ENCODE measurements at places on chromosomes 5 and 9.
A peak's percentile ranks its signal among the peaks of the same experiment; 100 is the strongest.

- no peak for DNase-seq
Observed at GRCh38 chr5:138467711-138468132, 2.4 kb downstream of the EGR1 start.

DNA sequence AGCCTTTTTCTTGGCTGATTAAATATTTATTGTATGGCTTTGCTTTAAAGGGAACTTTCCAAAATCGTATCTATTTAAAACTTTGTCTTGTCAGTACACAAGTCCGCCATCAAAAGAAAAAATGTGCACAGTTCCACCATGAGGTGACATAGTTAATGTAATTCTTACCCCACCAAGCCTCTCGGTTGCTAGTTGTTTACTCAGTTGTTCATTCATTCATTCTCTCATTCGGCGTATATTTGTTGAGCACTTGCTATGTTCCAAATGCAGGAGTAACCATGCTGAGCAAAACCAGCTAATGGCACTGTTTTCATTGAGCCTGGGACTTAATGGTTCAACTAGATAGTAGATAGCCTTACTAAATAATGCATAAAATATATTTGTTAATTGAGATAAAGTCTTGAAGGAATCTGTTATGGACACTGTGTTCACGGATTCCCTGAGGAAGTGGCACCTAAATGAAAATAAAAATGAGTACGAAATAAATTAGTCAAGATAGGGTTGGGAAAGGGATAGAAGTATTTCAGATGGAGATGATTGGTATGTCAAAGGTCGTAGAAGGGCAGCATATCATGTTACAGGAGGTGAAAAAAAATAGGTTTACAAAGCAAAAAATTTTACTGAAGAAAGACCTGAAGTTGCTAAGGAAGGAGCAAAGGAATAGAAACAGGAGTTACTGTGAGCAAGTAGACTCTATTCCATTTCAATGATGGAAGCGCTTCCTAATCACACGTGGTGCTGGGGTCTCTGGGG is 1.5 kb downstream of the DCAF10 start:
- DNase-seq = no peak

DNA sequence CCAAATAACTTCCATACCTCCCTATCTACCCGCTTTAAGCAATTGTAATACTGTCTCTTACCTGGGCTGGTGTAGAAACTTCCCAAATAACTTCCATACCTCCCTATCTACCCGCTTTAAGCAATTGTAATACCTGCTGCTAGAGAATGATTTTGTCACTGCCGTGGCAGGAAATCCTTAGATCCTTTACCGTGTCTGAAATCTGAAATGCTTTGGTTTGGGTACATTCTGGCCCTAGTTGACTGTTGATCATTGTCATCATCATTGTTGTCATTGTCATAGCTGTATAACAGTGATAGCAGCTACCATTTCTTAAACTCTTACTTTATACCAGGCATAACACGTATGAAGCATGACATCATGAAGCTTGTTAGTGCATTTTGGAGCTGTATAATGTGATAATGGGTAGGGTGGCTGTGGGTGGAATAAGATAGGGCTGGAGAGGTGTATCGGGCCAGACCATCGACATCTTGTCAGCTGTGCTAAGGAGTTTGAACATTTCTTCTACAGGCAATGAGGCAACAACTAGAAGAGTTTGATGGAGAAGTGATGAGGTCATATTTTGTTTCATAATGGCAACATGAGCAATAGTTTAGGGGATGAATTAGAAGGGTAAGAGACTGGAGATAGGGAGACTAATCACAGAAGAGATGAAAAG is 15.7 kb downstream of the PIP5K1B start:
- DNase-seq = no peak

DNA sequence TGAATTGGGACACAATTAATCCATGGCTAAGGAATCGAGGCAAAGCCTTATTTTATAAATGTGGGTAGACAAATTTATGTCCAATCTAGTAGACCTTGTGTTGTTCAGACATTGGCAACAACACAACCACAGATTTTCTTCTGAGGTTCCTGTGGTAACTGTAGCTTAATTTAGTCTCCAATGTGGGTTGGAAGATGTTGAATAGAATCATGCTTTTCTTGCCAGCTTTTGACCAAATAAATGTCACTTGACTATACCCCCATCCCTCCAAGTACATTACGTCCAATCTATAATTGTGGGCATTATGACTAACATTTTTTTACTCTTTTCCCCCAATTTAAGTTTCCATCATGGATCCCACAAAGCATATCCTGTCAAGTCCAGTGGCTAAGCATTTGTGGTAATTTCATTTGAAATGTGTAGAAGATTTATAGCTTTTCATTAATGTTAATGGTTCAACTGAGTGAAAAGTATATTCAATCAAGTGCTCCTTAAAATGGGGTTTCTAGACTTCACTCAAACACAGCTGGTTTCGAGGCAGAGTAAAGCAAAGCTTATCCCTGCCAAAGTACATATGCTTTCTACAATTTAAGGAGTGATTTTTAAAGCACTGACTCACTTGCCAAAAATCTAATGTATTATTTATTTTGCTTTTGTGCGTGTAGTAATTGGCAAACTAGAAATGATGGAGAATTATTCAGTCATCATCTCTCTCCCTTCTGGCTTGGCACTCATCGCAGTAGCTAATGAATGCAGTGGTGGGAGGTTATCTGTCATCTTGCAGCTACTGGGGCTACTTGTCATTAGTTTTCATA is 141.8 kb downstream of the FAM174A start:
- DNase-seq = peak; percentile 59

GRCh38 chr9:134489621-134490408 is 151.8 kb upstream of the COL5A1 start:
- DNase-seq = no peak

GRCh38 chr5:103444333-103445038 is 118.1 kb downstream of the NUDT12 start:
- DNase-seq = peak; percentile 4

DNA sequence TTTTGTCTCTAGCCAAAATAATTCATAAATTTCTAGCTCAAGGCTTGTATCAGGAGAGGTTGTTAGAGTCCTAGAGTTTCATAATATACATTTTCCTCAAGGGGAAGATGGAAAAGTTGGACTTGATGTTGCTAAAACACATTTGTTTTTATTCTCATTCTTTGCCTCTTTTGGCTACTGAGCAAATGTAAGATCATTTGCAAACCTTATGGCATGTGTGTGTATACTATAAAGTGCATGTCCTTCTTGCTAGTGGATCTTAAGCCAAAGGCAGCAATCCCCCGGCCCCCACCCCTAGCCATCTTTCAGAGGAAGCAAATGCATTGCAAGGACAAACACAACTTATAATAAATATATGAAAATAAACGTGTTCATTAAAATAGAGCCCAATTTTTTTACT is 43.0 kb downstream of the ADAMTSL1 start:
- DNase-seq = no peak

DNA sequence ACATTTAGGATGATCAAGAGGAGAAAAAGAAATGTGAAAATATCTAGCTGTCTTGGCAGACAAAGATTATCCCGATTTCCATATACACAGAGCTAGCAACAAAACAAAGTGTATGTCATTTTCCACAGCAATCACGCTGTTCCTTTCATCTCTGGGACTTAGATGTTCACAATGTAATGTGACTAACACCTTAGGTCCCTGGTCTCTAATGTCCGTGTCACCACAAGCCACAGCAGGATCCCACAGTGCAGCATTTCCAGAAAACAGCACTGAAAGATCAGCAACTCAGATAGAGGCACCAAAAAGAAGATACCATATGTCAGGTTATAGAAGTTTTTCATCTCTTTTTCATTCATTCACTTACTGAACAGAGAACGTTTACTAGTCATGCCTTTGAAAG is 118.0 kb upstream of the TNPO1 start:
- no peak for DNase-seq

GRCh38 chr5:177368869-177369644 is 11.3 kb downstream of the RGS14 start:
- DNase-seq = peak; percentile 15

DNA sequence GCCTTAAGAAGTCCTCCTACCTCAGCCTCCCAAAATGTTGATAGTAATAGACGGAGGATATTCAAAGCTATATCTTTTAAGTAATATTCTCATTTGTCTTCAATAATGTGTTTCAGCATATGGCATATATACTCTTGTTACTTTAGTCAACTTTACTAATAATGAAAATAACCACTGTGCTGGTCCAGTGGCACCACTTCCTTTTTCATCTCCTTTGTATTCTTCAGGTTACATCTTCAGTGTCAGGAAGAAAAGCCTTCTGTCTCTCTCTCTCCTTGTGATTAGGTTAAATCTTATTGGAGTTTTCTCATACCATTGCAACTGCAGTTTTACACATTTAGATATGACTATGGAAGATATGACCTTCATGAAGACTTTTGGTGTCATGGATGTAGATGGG is 31.3 kb downstream of the PARP8 start:
- no peak for DNase-seq

GRCh38 chr5:83871533-83872395 is 151.1 kb upstream of the HAPLN1 start:
- DNase-seq = no peak

- no peak for DNase-seq
Observed at GRCh38 chr5:54580997-54581811, 63.6 kb downstream of the SNX18 start.

- no peak for DNase-seq
Observed at GRCh38 chr5:91180506-91180905, 202.6 kb downstream of the ARRDC3 start.

DNA sequence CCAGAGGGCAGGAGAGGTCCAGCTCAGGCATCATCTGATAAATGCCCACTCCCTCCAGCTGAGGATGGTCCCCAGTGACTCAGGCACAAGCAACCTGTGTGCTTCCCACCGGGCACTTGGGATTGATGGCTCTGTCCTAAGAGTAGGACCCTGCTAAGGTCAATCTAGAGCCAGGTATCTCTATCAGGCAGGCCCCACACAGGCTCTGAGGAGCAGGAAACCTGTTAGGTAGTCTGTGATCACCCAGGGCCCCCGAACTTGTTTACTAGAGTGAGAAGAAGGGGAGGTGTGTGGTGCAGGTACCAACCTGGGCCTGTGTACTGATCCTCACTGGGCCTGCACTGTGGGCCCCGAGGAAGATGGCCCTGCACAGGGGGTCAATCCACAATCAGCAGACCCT is 119.6 kb upstream of the FSTL4 start:
- no peak for DNase-seq

- DNase-seq = no peak
Observed at GRCh38 chr5:80985600-80986228, 25.6 kb downstream of the RASGRF2 start.

DNA sequence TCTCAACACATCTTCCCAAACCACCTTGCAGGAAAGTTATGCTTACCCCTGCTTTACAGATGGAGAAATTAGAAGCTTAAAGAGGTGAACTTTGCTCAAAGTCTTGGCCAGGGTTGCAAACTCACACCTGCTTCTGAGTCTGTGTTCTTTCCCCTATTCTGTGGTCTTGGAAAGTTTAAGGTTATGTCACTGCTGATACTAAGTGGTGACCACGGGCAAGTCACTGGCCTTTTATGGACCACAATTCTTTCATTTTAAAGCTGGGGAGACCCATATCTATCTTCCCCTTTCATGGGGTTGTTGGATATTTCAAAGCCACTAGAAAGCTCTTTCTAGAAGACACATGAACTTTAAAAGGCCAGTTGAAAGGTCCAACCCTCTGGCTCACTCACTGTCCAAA is 95.4 kb upstream of the KLF4 start:
- DNase-seq = peak; percentile 9

DNA sequence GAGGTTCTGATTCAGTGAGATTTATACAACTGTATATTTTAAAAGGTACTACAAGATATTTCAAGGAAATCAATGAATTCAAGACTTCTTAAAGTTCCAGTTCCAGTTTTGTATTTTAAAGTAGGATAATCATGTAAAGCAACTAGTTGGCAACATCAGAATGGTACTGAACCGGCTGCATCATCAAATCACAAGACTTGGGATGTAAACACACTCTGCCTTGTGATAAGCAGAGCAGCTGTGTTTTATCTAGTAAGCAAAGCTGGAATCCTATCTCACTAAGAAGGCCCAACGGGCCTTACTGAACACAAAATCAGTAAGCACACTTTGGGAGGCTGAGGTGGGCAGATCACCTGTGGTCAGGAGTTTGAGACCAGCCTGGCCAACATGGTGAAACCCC is 327.2 kb upstream of the NREP start:
- no peak for DNase-seq

- peak; percentile 72 for DNase-seq
Observed at GRCh38 chr9:69264526-69264925, 60.5 kb upstream of the ENTREP1 start.

GRCh38 chr5:134846641-134846960 is 833 bp downstream of the C5orf24 start:
- no peak for DNase-seq

GRCh38 chr5:30156156-30156555 is 1037.3 kb upstream of the CDH6 start:
- no peak for DNase-seq

GRCh38 chr5:72170101-72170500 is 62.8 kb downstream of the MAP1B start:
- DNase-seq = no peak

GRCh38 chr5:154749491-154749890 is 5.7 kb upstream of the LARP1 start:
- no peak for DNase-seq

DNA sequence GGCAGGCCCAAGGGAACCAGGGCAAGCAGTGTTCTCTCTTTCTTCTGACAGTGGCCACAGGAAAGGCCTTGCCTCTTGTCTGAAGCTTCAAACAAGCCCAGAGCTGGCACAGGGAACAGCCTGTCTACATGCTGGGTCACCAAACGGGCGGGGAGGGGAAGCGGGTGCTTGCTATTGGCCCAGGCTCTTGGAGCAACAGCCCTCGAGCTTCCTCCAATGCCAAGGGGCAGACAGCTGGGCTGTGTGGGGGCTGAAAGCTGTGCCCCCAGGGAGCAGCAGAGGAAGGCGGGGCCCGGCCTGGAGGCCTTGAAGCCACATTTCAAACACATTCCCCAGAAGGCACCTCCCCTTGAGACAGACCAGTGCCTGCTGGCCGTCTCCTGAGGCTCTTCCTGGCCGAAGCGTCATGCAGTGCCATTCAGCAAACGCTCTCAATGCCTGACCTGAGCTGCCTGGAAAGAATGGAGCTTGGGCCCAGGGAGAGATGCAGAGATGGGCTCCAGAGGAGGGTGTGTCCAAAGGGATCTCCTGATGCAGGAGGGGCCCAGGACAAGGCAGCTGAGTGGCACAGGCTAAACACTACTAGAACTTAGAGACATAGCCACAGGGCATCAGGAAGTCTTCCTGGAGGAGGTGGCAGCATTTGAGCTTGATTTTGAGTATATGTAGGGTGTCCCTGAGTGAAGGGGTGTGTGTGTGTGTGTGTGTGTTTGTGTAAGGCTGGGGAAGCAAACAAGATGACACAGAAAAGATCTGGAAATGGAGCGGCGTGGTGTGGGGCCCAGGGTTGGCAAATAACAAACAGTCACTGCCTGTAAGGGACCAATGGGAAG is 2.5 kb downstream of the FIBCD1 start:
- peak; percentile 50 for DNase-seq

- no peak for DNase-seq
Observed at GRCh38 chr9:69036309-69036708, 757 bp downstream of the FXN start.

DNA sequence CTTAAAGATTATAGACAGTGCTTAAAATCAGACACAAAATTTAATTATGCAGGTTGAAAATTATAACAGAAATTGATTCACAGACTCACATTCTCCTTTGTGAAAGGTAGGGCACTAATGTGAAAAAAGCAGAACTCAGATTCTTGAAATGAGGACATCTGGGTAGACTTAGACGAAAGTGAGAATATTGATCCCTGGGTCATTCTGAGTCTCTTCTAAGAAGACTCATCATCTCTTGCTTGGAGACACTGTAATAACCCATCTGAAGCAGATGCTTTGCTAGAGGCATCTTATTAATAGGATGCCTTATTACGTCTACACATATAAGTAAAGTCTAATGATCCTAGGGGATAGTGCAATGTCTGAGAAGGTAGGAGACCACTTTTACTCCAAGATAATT is 274.4 kb downstream of the HINT1 start:
- DNase-seq = peak; percentile 52
